ENCODE measurements at places on chromosomes 12 and 14. TPM values are rescaled to one million over a fixed set of nuclear protein-coding genes. Genes with fewer than 3 reads are reported as not detected.

DNA sequence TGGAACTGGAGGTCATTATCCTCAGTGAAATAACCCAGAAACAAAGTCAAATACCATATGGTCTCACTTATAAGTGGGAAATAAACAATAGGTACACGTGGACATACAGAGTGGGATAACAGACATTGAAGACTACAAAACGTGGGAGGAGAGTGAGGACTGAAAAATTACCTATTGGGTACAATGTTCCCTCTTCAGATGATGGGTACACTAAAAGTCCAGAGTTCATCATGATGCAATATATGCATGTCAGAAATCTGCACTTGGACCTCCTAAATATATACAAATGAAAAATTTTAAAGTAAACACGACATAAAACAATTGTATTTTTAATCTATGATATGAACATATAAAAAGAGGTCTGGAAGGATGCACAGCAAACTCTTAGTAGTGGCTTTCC lies 71.2 kb downstream of the SLC38A4 start:
- no peak overlapping the region for H3K27ac ChIP-seq
- DNase-seq: no peak
- H3K4me1 ChIP-seq: no peaks in the 10 kb centered on the region
- H3K36me3 ChIP-seq: no peaks in the 10 kb centered on the region

- H3K4me1 ChIP-seq: peaks cover 35% of the 10 kb centered on the region
- no peak overlapping the region for H3K4me3 ChIP-seq
- peak overlapping the region; percentile 61 for H3K27ac ChIP-seq
- H3K27me3 ChIP-seq: no peaks in the 10 kb centered on the region
Observed at GRCh38 chr14:73723797-73724661, 9.8 kb upstream of the PNMA1 start.

DNA sequence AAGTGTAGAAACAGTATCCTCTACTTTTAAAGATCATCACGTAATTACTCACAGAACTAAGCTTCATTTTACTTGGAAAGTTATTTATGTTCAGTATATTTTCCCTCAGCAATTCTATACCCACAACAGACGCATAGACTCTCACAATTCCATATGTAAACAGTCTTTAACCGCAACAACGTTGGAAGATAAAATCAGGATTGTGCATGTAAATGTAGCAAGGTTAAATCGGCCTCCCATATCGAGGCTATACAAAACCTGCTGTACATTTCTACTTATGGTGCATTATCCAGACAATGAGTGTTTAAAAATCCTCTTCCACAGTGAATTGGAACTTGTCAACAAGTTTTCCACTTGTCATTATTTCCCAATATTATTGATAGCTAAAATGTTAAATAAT lies 581.1 kb downstream of the SLC16A7 start:
- H3K4me1 ChIP-seq: no peaks in the 10 kb centered on the region
- no peak overlapping the region for H3K27ac ChIP-seq
- H3K36me3 ChIP-seq: no peaks in the 10 kb centered on the region
- no peak for DNase-seq
- no peaks in the 10 kb centered on the region for H3K27me3 ChIP-seq

DNA sequence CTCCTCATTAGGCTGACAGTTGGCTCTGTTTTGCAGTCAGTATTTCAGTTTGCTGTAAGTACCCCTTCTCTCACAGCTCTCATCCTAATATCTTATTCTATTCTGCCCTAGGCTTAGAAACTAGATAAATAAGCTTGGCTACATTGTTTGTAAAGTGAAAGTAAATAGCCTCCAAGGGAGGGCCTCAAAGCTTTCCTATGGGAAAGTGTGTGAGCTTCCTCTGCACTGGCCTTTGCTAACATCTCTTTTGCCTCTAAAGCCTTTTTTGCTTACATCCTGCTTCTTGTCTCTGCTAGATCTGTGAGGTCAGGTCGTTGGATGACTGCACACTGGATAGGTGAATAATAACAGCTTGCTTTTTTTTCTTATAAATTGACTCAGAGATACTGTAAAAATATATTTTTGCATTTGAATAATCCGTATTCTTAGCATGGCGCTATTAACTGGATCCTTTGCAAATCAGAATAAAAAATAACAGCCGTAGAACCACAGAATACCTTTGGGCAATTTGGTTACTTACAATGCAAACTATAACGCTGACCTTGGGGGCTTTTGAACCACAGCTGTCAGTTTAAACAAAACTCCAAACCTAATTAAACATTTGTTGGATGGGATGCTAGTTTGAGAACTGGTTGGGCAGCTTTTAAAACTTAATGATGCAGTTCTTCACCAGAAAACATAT lies 55.1 kb downstream of the TTC6 start:
- no peak overlapping the region for H3K27ac ChIP-seq
- DNase-seq: no peak
- H3K36me3 ChIP-seq: no peaks in the 10 kb centered on the region
- H3K27me3 ChIP-seq: peaks cover 12% of the 10 kb centered on the region

DNA sequence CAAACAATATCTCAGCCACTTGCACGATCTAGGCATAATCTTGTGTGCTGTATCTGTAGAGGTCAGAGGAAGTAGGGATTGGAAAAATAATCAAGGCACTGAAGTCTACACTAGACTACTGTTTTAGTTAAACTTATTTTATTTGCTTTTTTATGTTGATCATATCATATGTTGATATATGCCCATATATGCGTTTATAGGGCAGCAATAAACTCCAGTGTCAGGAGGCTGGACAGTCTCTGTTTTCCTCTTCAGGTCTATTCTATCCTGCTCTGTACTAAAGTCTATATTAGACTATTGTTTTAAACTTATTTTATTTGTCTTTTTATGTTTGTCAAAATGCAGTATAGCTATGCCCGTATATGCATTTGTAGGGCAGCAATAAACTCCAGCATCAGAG lies 47.9 kb upstream of the OR4E1 start:
- DNase-seq: no peak
- H3K36me3 ChIP-seq: no peaks in the 10 kb centered on the region
- H3K27me3 ChIP-seq: peaks cover 3% of the 10 kb centered on the region
- H3K4me1 ChIP-seq: no peaks in the 10 kb centered on the region
- H3K4me3 ChIP-seq: no peak overlapping the region

DNA sequence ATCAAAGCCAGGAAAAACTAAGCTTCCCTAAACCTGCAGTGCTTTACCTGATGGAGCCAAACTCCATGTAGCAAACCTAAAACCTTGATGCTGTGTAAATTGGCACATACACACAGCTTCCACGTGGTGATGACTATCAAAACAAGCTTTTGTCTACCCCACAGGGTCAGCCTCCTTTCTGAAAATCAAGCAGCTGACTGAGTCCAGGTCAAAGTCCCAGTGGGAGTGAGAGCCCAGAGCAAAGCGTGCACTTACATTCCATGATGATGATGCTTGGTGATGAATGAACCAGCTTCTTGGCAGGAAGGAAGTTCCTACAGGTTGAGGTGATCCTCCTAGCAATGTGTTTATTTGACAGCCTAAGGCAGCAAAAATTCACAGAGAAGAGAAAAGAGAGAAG lies 630.0 kb upstream of the TBX3 start:
- H3K36me3 ChIP-seq: no peaks in the 10 kb centered on the region
- DNase-seq: no peak
- H3K4me3 ChIP-seq: no peak overlapping the region
- H3K27ac ChIP-seq: no peak overlapping the region
- no peaks in the 10 kb centered on the region for H3K27me3 ChIP-seq
- no peaks in the 10 kb centered on the region for H3K4me1 ChIP-seq

GRCh38 chr12:106780010-106780631 lies 5.6 kb downstream of the RIC8B start:
- H3K27me3 ChIP-seq: no peaks in the 10 kb centered on the region
- no peak for DNase-seq

GRCh38 chr12:3622021-3622821 lies 130.7 kb downstream of the CRACR2A start:
- no peaks in the 10 kb centered on the region for H3K36me3 ChIP-seq
- no peak overlapping the region for H3K27ac ChIP-seq
- H3K4me3 ChIP-seq: no peak overlapping the region

DNA sequence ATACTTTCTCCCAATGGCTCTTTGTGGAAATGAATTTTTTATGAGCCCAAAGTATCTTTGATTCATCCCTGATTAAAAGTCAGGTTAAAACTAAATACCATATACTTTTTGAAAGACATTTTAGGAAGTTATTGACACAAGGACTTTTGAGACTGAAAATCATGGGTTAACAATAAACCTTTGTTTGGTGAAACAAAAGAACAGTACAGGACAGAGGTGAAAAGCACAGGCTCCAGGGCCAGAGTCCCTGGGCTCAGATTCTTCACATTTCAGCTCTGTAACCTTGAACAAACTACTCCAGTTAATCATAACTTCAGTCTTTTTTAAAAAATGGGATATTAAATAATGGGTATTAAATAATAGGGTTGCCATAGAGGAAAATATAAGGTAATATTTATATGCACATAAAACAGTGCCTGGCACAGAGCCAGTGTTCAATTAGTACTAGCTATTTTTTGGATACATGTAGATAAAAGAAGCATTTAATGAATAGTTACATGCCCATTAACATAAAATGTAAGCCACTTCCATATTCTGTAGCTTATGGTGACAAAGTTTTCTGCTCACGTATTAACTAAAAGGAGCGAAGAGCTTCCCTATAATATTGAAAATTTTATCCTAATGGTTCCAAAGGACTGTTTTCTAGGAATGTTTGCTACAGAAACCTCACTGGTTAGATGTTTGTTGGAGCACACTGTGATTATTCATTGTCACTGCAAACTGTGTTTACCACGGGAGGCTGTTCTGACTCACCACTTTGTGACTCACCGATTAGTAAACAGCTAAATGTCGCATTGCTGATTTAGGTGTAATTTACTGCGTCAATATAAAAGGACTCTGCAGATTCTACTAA lies 255.4 kb downstream of the DAD1 start:
- peaks cover 6% of the 10 kb centered on the region for H3K4me1 ChIP-seq
- no peaks in the 10 kb centered on the region for H3K36me3 ChIP-seq
- no peaks in the 10 kb centered on the region for H3K27me3 ChIP-seq
- H3K27ac ChIP-seq: no peak overlapping the region

The MCRS1 gene
- 96.0 TPM for total RNA-seq

DNA sequence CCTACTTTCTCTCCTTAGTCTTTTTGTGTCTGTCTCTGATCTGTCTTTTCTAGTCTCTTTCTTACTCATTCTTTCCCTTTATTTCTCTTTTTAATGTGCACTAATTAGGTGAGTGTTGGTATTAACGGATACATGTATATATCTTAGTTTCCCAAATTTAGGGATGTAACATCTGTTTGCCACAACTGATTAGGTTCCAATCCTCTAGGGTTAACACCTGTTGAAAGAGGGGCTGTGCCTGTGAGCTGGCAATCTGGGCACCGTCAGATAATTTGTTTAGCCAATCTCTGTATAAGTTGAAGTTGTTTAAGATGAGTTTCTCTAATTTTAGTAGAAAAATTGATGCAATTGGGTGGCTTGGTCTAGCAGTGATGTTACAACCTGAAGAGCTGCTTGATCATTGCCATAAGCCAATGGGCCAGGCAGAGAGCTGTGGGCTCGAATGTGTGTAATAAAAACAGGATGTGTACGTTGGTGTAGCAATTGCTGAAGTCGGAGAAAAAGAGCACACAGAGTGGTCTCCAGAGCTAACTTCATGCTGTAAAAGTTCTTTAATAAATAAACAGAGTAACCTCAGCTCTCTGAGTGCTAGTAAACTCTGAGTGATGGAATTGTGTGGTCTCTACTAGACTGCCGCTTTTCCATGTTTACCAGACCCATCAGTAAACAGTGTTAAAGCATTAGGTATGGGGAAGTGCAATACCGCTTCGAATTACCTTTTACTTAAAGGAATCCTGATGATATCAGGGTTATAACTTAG lies 18.3 kb upstream of the LYZ start:
- H3K27me3 ChIP-seq: peaks cover 18% of the 10 kb centered on the region
- H3K36me3 ChIP-seq: no peaks in the 10 kb centered on the region
- DNase-seq: no peak
- H3K4me1 ChIP-seq: no peaks in the 10 kb centered on the region

The OVCH1 gene
- not detected for total RNA-seq

DNA sequence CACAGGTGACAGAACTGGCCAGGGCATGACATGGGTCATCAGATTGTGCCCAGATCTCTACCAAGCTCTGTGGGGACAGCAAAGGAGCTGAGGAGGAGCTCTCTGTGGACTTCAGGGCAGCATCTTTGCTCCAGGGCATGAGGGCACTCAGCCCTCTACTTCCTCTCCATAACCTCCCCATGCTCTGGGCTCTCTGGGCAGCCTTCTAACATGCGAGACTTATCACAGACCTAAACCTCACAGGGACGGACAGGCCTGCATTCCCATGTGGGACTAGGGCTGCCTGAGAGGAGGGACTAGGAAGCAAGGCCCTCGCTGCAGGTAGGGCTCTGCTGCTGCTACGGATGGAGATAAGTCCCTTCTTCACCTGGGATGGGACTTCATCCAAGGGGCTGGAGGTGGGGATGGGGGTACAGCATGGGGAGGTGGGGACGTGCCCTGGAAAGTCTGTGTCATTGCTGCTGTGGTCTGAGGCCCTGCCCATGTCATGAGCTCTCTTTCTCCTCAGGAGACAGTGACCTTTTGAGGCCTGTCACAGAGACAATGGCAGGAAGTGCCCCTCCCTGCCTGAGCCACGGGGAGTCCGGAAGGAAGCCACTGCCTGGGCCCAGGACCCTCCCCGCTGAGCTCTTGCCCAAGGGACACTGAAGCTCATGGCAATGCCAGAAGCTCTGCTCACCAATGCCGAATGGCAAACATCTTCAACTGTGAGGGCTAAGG lies 44.1 kb downstream of the PITPNM2 start:
- no peaks in the 10 kb centered on the region for H3K27me3 ChIP-seq
- H3K4me3 ChIP-seq: no peak overlapping the region
- H3K4me1 ChIP-seq: peaks cover 65% of the 10 kb centered on the region
- peak overlapping the region; percentile 70 for H3K27ac ChIP-seq

The FAM90A1 gene
- 0.09 TPM for total RNA-seq

The RAD9B gene
- total RNA-seq: 2.9 TPM

The RND1 gene
- 1.5 TPM for total RNA-seq

DNA sequence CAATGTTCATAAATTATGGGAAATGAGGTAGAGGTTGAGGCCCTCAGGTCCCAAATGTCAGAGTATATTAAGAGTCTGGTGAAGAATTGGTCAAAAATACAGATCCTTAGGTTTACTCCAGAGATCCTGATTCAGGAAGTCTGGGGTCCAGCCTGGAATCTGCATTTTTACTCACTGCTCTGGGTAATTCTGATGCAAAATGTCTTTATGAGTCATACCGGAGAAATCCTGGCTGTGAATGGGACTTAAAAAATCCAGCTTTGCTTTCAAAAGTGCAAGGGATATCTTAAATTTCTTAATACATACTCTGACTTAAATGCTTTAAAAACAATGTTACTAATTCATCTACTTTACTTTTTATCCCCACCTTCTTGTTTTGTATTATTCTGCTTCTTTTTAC lies 74.5 kb downstream of the FERMT2 start:
- H3K4me1 ChIP-seq: no peaks in the 10 kb centered on the region
- no peak overlapping the region for H3K27ac ChIP-seq
- no peak for DNase-seq
- H3K4me3 ChIP-seq: no peak overlapping the region
- H3K27me3 ChIP-seq: no peaks in the 10 kb centered on the region
- no peaks in the 10 kb centered on the region for H3K36me3 ChIP-seq

DNA sequence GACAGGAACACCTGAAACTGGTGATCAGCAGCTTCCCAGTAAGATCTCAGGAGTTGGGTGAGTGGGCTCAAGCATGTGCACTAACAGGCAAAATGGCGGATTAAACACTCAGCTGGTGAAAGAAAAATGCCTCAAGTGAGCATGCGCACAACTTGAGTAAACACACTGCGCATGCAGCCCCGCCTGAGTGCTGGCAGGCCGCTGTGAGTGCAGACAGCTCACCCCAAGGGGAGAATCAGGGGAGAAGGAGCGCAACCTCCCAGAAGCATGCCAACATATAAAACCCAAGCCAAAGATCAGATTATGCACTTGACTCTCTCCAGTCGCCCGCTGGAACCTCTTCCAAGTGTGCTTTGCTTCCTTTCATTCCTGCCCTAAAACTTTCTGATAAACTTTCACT lies 125.8 kb downstream of the VRK1 start:
- H3K27ac ChIP-seq: no peak overlapping the region
- no peaks in the 10 kb centered on the region for H3K4me1 ChIP-seq
- no peaks in the 10 kb centered on the region for H3K27me3 ChIP-seq
- no peak overlapping the region for H3K4me3 ChIP-seq
- no peaks in the 10 kb centered on the region for H3K36me3 ChIP-seq

Data from heart left ventricle (tissue), 16 donors.